Left forelimb (tissue), 1 donor: ENCODE measurements at places on chromosomes 16 and 17.

GRCh38 chr17:37824534-37825485, 80.0 kb upstream of the HNF1B start:
- DNase-seq: no peak

GRCh38 chr16:51876934-51877333, 670.0 kb downstream of the TOX3 start:
- DNase-seq: no peak

- DNase-seq: no peak
Measured at GRCh38 chr17:81990836-81991683, 13.6 kb downstream of the ASPSCR1 start.

- no peak for DNase-seq
Measured at GRCh38 chr17:83193336-83194185, 114.2 kb downstream of the METRNL start.

GRCh38 chr16:46828943-46829342, 2.0 kb downstream of the C16orf87 start:
- DNase-seq: no peak

GRCh38 chr17:6710317-6710716, 2.9 kb downstream of the SLC13A5 start:
- no peak for DNase-seq

GRCh38 chr17:68603656-68604055, 2.5 kb upstream of the FAM20A start:
- no peak for DNase-seq
